Daoy (cell line): ENCODE measurements at places on chromosomes 7 and 10. TPM values are rescaled to one million over a fixed set of nuclear protein-coding genes. Genes with fewer than 3 reads are reported as not detected.

DNA sequence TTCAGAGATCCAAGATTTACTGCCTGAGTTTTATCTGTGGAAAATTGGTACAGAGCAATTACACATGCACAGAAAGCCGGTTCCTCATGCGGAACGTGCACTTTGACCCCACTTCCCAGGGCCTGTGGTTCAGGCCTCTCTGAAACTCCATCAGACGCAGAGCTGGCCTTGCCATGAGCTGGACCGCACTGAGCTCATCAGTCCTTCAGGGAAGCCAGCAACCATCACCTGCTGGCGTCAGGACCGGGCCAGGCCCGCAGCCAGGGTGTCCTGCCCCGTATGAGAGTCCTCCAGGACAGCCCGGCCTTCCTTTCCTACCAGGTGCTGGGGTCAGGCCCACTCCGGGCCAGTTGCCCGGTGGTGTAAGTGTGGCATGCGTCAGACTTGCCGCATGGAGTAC lies 446.5 kb upstream of the FOXK1 start:
- DNase-seq: no peak

DNA sequence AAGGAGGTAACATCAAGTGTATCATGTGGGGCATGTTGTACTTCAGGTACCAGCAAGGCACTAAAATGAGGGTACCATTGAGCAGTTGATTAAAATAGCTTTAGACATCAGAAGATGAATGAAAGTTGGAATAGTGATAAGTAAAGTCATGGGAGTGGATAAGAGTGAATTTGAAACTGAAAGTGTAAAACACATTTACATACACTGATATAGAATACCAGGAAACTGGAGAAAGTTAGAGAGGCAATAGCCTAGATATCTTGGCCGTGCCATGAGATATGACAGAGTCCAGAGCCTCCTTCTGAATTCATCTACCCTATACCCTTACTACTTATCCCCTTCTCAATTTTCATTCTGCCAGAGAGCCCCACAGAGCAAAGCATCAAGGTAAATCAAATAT lies 76.6 kb downstream of the GRM3 start:
- no peak for DNase-seq

GRCh38 chr7:137475966-137476365 lies 132.4 kb upstream of the PTN start:
- no peak for DNase-seq

DNA sequence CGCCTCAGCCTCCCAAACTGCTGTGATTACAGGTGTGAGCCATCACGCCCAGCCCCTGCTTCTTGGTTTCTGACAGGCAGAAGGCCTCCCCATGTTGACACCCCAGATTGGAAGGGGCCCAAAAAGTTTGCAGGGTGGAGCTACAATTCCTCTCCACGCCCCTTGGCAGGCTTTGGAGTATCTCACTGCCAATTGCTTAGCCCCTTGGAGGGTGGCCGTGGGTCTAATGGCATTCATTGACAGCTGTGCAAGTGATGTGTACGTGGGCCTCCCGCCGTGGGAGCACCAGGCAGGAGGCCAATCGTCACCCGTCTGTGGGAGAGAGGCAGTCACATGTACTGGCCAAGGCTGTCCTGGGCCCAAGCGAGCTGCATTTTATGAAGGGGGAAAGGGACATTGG lies 73.7 kb upstream of the PPIF start:
- DNase-seq: no peak

DNA sequence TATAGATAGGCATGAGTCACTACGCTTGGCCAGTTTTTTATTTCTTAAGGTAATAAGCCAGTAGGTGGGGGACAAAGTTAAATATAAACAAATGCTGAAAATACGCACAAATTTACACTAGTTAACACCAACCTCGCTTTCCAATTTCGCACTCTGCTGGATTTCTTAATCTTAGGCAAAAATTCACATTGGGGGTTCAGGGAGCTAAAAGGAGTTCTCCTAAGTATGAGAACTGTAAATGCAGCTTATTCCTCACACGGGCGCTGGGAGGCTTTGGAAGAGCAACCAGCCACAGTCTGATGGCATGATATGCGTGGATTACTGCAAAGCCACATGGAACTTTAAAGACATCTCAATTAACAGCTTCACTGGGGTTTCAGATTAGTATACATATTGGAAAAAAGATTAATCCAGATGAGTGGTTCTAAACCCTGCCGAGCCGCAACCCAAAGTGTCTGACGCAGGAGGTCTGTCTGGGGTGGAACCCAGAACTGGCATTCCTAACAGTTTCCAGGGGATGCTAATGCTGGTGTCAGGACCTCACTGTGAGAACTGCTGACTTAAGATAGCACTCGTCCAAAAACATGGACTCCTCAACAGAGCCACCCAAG lies 16.2 kb downstream of the TNS3 start:
- no peak for DNase-seq

DNA sequence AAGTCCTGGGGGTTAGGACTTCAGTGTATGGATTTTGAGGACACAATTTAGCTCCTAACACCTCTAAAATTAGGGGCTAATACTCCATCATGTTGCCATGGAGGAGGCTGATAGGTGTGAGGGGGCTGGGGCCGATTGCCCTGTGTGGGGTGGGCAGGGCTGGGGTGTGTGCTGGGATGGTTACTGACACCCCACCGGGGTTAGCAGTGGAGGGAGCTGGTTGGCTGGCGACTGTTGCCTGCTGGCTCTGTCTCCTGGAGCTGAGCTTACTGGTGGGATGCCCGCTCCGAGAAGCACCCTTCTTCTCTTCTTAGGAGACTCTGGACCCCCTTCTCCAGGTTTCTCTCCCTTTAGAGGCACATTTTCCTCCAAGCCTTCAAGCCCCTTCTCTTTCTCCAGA lies 22.2 kb upstream of the SH2D4B start:
- DNase-seq: no peak

GRCh38 chr10:6364893-6365292 lies 162.2 kb downstream of the PFKFB3 start:
- DNase-seq: no peak

- no peak for DNase-seq
Measured at GRCh38 chr7:69411466-69411865, 186.8 kb upstream of the AUTS2 start.

GRCh38 chr7:77985974-77986339 lies 187.4 kb downstream of the PHTF2 start:
- DNase-seq: no peak

- no peak for DNase-seq
Measured at GRCh38 chr10:1242975-1243374, 186.8 kb downstream of the WDR37 start.

The LIPF gene
- not detected in 2 replicates for total RNA-seq

The LBX1 gene
- 0.06 TPM in 1 of 2 replicates, not detected in the other for total RNA-seq

The KCND2 gene
- not detected in 2 replicates for total RNA-seq
